ENCODE measurements at places on chromosomes 4 and X.

DNA sequence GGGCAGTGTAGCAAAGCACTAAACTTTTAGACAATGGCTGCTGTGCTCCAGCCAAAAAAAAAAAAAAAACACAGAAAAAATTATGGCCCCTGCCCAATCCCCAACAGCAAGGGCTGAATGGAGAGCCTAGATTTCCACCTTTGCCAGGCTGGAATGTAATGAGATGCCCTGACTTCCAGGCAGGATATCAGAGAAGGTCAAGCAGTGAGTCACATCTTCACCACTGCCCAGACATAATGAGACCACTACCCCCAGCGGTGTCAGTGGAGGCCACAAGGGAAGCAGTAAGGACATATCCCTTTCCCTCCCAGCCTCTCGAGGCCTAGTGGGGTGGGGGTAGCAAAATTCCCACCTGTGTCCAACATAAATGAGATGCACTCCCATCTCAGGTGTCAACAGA, 216.3 kb upstream of the LEF1 start:
- no peak for DNase-seq

- DNase-seq = no peak
Observed at GRCh38 chr4:98873059-98873458, 55.9 kb downstream of the EIF4E start.

- DNase-seq = no peak
Observed at GRCh38 chr4:9792381-9792780, 10.9 kb downstream of the DRD5 start.

- no peak for DNase-seq
Observed at GRCh38 chrX:34903316-34903715, 39.3 kb upstream of the FAM47B start.

DNA sequence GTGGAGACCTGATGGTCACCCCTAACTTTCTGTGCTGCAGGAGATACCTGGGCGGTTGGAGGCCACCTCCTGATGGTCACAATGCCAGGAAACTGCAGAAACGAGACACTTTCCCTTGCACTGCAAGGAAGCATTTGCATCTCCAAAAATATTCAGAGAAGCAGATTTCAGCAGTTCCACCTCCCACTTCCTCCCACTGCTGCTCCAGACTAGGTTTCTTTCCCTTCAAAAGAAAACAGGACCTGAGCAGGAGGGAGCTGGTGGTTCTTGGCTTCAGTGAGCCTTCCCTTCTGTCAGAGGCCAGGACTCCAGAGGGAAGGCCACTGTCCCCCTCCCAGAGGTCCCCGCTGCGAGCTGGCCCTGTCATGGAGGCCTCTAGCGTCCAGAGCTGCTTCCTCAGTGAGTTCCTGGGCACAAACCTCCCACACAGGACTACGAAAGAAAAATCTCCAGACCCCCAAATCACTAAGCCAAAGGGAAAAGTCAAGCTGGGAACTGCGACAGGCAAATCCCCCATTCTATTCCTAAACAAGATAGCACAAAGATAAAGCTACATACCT, 35.9 kb downstream of the GPM6B start:
- DNase-seq = no peak
